ENCODE measurements at places on chromosomes 16 and 17.

- DNase-seq: no peak
Measured at GRCh38 chr17:61073799-61074513, 325.7 kb upstream of the TBX2 start.

DNA sequence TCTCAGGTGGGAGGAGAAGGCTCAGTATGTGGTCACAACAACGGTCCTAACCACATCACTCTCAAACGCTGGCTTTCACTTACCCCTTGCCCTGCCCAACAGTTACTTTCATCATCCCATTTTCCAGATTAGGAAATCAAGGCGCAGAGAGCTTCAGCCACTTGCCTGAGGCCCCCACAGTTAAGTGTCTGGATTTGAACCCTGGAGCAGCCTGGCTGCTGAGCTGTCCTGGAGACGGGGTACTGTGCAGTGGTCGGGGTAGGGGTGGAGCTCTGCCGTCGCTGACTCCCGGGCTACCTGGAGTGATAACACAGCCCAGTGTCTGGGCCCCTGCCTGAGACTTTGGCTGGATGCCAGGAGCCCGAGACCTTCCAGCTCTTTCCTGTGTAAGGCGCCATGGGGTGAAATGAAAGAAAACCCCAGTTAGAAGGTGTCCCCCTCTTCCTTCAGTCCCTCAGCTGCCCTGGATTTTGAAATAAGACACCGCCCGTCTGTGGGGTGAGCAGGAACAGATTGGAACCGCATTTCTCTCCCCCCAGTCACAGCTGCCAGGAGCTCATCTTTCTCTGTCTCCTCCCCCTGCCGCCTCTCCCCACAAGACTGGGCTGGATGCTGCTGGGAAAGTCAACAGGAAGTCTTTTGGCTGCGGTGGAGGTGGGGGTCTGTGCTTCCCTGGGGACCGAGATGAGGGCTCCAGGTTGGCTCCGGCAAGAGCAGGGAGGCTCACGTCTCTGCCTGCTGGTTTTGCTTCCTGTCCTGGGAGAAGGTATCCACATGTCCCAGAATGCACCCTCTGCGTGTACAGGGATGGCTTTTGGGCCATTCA is 280.2 kb downstream of the SEC14L1 start:
- DNase-seq: no peak

DNA sequence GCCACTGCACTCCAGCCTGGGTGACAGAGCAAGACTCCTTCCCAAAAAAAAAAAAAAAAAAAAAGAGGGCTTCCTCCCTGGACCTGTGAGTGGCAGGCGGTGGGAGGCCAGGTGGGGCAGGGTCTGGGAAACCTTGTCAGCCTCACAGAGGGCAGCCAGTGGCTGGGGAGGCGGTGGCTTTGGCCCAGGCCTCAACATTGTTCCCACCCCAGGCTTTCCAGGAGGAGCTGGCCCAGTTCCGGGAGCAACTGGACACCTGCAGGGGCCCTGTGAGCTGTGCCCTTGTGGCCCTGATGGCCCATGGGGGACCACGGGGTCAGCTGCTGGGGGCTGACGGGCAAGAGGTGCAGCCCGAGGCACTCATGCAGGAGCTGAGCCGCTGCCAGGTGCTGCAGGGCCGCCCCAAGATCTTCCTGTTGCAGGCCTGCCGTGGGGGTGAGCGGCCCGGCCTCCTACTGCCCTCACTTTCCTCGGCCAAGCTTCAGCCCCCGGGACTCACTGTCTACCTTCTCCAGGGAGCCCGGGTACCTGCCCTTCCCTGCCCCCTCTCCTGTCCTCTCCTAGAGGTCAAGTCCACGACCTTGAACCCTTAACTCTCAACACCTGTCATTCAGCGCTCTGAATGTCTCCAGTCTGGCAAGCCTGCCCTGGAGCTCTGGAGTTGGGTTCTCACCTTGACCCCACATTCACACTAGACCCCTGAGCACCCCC is 12.4 kb downstream of the ZNF213 start:
- DNase-seq: no peak

GRCh38 chr16:85670840-85671239 is 17.9 kb downstream of the GINS2 start:
- DNase-seq: no peak

DNA sequence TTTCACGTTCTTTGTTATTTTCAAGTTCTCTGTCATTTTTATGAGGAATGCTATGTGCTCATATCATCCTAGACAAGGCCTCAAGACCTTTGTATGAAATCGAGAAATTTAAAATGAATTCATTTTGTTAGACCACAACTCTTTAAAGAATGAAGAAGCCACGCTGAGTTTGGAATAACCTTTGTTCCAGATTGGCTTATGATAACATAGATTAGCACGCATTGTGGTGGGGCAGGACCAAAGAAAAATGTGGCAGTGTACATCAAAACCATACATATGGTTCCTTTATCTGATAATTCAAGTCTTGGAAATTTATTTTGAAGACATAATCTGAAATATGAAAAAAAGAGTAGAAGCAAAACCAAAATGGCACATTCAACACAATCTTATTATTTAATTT is 2.2 kb downstream of the HSD17B2 start:
- DNase-seq: no peak
